Sigmoid colon (tissue), 7 donors: ENCODE measurements at places on chromosomes 2 and 18.
A peak's percentile ranks its signal among the peaks of the same experiment; 100 is the strongest.

DNA sequence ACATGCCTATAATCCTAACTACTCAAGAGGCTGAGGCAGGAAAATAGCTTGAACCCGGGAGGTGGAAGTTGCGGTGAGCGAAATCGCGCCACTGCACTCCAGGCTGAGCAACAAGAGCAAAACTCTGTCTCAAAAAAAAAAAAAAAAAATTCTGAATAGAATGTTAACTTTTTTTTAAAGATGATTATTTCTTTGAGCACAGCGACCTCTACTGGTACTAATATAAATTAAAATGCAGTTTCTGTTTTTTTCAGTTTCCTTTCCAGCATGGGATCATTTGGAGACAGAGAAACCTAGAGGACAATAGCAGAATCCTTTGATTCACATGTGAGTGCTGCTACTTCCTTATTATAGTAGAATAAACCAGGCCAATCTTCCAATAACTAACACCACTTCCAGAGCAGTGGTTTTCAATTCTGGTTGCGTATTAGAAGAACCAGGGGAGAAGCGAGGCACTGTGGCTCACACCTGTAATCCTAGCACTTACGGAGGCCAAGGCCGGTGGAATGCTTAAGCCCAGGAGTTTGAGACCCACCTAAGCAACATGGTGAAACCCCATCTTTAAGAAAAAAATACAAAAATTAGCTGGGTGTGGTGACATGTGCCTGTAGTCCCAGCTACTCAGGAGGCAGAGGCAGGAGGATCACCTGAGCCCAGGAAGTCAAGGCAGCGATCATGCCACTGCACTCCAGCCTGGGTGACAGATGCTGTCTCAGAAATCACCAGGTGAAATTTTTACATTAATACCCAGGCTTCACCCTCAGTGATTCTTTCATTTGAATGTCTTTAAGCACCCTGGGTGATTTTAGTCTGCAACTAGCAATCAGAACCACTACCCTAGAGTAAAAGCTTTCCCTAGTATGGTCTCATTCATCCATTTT lies 10.1 kb downstream of the SRSF7 start:
- no peak for DNase-seq

DNA sequence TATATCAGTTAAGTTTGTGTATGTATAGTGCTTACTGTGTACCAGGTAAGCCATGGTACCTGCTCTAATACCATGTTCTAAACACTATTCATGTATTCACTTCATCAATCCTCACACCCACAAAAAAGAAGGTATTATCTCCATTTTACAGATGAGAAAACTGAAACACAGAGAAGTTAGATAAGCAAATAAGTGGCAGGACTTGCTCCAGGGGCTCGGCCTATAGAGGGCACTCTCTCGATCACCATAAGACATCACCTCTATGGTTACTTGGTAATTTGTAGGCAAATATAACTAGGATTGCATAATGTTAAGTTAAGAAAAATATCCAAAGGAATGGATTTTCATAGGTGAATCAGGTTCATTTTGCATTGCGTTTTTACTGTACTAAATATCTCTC lies 118.1 kb upstream of the FN1 start:
- no peak for DNase-seq

DNA sequence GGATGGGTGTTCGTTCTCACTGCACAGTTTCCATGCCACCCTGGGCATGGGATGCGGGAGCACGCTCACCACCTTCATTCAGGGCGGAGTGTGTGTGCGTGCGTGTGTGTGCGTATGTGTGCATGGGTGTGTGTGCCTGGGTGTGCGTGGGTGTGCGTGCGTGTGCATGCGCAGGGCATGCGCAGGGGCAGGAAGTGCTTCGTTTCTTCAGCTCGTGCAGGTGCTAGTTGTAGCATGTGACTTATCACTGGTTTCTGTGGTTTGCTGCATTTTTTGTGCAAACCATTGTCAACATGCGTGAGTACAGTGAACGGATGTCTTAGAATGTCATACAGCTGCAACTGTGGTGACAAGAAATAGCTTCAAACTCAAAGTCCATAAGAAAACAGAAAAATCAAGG lies 179.5 kb downstream of the PTGR3 start:
- DNase-seq, result no peak

- DNase-seq, result no peak
These were observed 68.3 kb upstream of the LRP1B start for GRCh38 chr2:142199073-142199472.

DNA sequence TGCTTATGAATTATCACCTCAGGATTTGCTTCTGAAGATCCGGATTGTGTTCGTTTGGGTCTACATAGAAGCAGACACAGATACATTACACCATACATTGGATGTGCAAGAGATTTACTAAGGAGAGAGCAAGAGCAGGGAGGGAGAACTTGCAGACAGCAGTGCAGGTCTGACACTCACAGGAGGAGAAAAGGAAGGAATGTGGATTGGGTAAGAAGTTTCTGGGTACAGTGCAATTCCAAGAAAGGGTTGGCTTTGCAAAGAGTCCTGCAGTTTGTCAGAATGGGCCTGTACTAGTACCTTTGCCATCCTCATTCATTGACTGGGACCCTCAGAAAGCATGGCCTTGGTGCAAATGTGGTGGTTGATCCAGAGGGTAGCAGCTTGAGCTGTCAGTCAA lies 4.8 kb upstream of the THOC1 start:
- DNase-seq, result no peak

GRCh38 chr2:238927746-238928519 lies 80.0 kb downstream of the TWIST2 start:
- DNase-seq, result peak; percentile 56

DNA sequence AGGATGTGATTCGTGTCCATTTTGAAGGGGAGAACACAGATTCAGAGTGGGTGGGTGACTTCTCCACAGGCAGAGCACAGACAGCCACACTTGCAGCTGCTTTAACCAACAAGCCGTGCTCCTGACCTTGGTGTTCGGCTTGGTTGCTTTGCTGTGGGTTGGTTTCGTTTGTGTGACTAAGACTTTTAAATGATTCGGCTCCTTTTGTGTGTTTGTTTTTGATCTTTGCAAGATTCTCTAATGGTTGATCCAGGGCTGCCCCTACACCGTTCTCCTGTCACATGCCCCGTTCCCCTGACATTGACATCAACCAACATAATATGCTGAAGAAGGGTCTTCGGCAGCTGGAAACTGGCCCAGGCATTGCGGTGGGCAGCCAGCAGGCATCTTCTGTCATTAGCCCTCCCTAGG lies 95.9 kb upstream of the MBOAT2 start:
- DNase-seq, result no peak

DNA sequence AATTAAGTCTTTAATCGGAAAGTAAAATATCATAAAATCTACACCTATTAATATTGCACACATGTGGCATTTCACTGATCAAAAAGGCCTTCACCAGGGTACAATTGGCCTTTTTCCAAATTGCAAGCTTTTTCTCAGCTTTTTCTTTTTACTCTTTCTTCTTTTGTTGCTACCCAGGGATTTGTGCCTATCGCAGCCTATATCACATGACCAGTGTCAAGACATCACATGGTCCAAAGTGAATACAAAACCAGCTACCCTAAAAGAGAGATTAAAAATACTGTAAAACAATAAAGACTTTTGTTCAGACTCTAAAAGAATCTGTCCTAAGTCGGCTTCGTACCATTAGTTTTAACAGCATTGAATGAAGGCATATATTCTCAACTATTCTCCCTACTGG lies 15.0 kb upstream of the OTX1 start:
- DNase-seq, result no peak

DNA sequence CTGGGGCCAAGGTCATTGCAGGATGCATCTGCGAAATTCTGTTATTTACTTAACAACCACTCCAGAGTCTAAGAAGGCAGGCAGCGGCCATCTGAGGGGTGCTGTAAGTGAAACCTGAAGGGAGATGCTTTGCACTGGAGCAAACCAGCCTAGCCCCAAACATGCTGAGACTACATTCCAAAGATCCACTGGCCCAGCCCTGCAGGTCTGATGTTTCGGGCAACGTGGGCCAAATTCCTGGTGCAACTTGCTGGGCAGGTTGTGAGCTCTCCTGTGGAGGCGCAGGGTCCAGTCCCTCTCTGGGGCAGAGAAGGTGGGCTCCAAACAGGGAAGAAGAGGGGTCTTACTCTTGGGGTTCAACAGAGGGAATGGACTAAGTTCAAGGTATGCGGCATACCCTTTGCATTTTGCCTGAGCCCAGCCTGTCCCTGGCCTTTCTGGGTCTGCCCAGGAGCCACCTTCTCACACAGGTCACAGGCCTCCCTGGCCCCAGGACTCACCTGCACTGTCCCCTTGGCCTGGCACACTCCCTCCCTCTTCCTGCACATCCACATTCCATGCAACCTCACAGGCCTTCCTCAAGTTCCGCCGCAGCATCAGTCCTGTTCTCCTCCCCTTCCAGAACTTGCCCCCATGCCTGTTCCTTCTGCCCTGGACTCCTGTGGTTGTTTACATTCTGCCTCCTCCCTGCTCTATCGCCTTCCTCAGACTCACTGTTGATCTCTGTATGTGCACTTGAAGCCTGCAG lies 5.1 kb upstream of the MAL start:
- no peak for DNase-seq

GRCh38 chr2:219958941-219959340 lies 331.5 kb downstream of the SLC4A3 start:
- DNase-seq, result no peak

DNA sequence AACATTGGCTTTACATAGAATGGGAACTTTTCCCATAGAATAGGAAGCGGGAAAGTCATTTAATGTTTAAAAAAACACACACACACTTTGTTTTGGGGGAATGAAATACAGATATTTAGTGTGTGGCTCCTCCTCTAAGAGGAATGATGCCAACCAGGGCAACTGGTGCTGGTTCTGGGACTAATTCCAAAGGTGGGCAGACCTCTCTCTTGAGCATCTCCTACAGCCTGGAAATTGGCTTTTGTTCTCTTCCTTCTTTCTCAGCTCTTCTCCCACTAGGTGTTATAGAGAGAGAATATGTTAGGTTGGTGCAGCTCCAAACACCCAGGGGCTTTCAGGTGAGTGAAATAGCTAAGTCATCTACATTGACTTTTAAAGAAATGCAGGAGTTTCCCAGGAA lies 190.1 kb downstream of the RAD51AP2 start:
- no peak for DNase-seq

GRCh38 chr2:235713189-235713588 lies 219.3 kb downstream of the AGAP1 start:
- no peak for DNase-seq

GRCh38 chr2:85188852-85189251 lies 55.7 kb downstream of the TCF7L1 start:
- DNase-seq, result no peak

DNA sequence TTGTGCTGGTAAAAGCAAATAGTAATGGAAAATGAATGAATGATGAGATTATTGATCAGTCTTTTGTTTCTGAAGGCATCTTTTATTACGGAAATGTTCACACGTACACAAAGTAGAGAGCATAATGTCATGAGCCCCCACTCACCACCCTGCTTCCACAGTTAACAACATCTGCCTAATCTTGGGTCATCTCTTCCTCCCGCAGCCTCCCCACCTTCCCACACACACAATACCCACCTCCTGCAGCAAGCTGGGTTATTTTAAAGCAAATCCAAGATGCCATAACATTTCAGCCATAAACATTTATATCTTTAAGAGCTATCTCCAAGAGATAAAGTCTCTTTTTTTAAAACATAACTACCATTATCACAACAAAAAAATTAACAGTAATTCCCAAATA lies 36.3 kb downstream of the CYP27C1 start:
- no peak for DNase-seq

- DNase-seq, result no peak
These were observed 48.4 kb upstream of the NEMP2 start for GRCh38 chr2:190582736-190583506.

- no peak for DNase-seq
These were observed 208.0 kb downstream of the LOXHD1 start for GRCh38 chr18:46449033-46449432.

DNA sequence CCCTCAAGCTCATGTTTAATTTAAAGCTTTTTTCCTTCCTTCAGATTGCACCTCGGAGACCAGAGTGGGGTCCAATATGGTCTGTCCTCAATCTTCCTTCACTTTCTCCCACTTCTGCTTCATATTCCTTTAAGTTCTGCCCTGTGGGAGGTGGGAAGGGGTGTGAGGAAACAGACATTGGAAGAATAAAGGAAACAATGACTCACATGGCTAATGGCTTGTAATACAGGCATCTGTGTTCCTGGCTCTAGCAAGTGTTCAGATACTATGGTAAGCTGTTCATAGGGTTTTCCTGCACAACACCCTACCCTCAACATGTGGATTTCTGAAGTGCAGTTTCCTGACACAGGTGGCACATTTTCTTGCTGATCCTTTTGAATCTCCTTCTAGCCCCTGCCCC lies 209.5 kb downstream of the PIK3C3 start:
- DNase-seq, result no peak

- DNase-seq, result no peak
These were observed 47.3 kb upstream of the SNTG2 start for GRCh38 chr2:903223-903900.

- no peak for DNase-seq
These were observed 176.6 kb downstream of the VWC2L start for GRCh38 chr2:214587442-214587841.

GRCh38 chr2:60493804-60494387 lies 59.6 kb downstream of the BCL11A start:
- DNase-seq, result no peak

- no peak for DNase-seq
These were observed 12.4 kb downstream of the SLC8A1 start for GRCh38 chr2:40439473-40439872.
